ENCODE measurements at places on chromosomes 13 and 19.

- no peaks in the 10 kb centered on the region for H3K27me3 ChIP-seq
- H3K4me1 ChIP-seq: no peaks in the 10 kb centered on the region
- no peak for DNase-seq
Observed at GRCh38 chr13:36548129-36548528, 115.8 kb downstream of the CCNA1 start.

DNA sequence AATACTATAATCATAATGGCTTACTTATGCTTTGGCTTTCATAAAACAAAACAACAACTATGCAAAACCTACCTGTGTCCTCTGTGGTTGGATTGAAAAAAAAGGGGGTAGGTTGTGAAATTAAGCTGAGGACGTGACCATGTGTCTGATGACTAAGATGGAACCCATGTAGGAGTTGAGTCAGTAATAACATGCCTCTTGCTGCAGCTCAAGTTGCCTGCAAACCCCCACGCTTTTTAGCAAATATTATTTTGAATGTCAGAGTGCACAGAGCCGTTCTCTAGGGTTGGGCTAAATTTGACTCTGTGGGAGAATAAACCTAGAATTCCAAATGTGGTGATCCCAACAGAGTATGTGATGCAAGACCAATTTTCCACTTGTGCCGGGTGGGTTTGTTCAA is 209.3 kb downstream of the KCNRG start:
- no peaks in the 10 kb centered on the region for H3K36me3 ChIP-seq
- H3K4me3 ChIP-seq: no peak overlapping the region
- no peaks in the 10 kb centered on the region for H3K4me1 ChIP-seq

DNA sequence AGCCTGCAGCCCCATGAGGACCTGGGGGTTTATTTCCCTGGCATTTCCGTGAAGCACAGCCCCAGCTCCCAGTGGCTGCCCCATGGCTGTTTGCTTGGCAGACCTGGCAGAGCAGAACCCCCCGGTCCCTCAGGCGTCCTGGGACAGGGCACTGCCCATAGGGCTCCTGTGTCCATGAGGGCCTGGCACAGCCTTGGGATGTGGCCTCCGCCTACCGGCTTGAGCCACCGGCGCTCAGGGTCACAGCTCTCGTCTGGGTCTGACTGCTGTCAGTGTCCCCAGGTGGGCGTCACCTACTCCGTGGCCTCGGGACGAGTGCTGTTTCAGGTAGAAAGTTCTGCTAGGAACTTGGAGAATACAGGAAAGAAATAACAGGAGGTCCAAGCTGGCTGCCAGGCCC is 52.8 kb downstream of the MYO9B start:
- peaks cover 4% of the 10 kb centered on the region for H3K4me1 ChIP-seq
- no peak overlapping the region for H3K4me3 ChIP-seq
- H3K27ac ChIP-seq: no peak overlapping the region
- no peaks in the 10 kb centered on the region for H3K36me3 ChIP-seq
- DNase-seq: no peak
- H3K27me3 ChIP-seq: no peaks in the 10 kb centered on the region

DNA sequence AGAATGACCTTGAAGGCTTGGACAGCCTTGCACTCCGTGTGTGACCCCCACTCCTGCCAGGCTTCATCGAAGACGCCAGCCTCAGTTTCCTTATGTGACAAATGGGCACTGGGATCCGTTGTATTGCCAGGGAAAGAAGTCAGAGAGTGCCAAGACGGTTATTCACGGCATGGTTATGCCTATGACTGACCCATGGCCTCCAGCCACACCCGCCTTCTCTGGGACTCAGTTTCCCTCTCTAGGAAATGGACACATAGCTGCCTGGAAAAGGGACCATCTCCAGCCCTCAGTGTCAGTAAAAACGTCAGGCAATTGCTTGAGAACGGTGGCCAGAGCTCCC is 915 bp upstream of the UBE2S start:
- peak overlapping the region; percentile 91 for H3K27ac ChIP-seq
- peaks cover 15% of the 10 kb centered on the region for H3K4me1 ChIP-seq
- no peaks in the 10 kb centered on the region for H3K36me3 ChIP-seq
- H3K27me3 ChIP-seq: no peaks in the 10 kb centered on the region
- no peak for DNase-seq

DNA sequence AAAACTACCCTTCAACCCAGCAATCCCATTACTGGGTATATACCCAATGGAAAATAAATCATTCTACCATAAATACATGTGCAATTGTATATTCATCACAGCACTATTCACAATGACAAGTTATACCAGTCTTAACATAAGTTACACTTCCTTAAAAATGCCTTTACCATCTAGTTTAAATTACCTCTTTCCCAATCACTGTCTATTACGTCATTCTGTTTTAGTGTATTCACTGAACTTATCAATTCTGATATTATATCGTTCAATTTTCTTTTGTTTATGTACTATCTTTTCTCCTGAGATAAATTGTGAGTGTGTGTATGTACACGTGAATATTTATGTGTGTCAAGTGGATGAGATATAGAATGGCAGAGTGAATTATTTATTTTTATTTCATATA is 1416.8 kb downstream of the OLFM4 start:
- no peak overlapping the region for H3K27ac ChIP-seq
- no peak overlapping the region for H3K4me3 ChIP-seq
- DNase-seq: no peak
- H3K36me3 ChIP-seq: no peaks in the 10 kb centered on the region
- no peaks in the 10 kb centered on the region for H3K4me1 ChIP-seq

DNA sequence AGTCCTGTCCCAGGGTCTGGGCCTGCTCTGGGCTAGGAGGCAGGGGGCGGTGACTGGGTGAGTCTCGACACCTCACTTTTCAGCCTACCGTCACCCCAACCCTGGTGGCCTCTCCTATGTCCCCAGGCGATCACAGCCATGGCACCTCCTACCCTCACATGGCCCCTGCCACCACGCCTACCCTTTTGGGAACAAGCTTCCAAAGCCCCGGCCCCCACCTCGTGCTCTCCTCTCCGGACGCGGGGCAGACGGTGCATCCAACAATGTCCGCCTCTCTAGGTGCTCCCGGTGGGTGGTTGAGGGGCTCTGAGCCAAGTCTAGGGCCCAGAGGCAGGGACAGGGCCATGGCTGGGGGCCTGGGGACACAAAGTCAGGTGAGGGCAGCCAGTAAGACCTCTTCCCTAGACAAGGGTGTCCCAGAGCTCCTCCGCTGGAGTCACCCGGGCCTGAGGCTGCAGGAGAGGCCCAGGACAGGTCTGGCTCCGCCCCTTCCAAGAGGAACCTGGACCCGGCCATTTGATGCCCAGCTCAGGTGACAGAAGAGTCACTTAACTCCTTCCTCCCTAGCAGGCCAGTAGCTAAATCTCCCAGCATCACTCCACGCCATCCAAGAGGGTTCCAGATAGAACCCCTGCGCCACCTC is at the start of gene SYNE4:
Gene SYNE4, minus strand, starts transcription at position 478 of the 643 bp plus-strand sequence. Its CDS starts 132 bp downstream, at position 346.
- peaks cover 8% of the 10 kb centered on the region for H3K4me1 ChIP-seq
- peak within 1 kb of the TSS; percentile 46 for H3K4me3 ChIP-seq
- no peak for DNase-seq

- no peak overlapping the region for H3K27ac ChIP-seq
- H3K4me3 ChIP-seq: no peak overlapping the region
- H3K4me1 ChIP-seq: no peaks in the 10 kb centered on the region
- no peaks in the 10 kb centered on the region for H3K27me3 ChIP-seq
Observed at GRCh38 chr13:92074658-92075057, 676.2 kb downstream of the GPC5 start.

- H3K4me1 ChIP-seq: no peaks in the 10 kb centered on the region
- no peak overlapping the region for H3K27ac ChIP-seq
Observed at GRCh38 chr13:110850840-110851239, 64.0 kb downstream of the ANKRD10 start.

- H3K4me3 ChIP-seq: no peak overlapping the region
- no peaks in the 10 kb centered on the region for H3K36me3 ChIP-seq
- no peak for DNase-seq
- peaks cover 38% of the 10 kb centered on the region for H3K27me3 ChIP-seq
- no peaks in the 10 kb centered on the region for H3K4me1 ChIP-seq
Observed at GRCh38 chr19:1313695-1314613, 28.3 kb downstream of the EFNA2 start.

- no peak overlapping the region for H3K27ac ChIP-seq
- no peak overlapping the region for H3K4me3 ChIP-seq
- DNase-seq: no peak
- no peaks in the 10 kb centered on the region for H3K27me3 ChIP-seq
- no peaks in the 10 kb centered on the region for H3K4me1 ChIP-seq
- no peaks in the 10 kb centered on the region for H3K36me3 ChIP-seq
Observed at GRCh38 chr13:73825143-73825542, 309.1 kb downstream of the KLF12 start.

Data from gastrocnemius medialis (tissue), 4 donors.